ENCODE measurements at places on chromosomes 3 and 15.

DNA sequence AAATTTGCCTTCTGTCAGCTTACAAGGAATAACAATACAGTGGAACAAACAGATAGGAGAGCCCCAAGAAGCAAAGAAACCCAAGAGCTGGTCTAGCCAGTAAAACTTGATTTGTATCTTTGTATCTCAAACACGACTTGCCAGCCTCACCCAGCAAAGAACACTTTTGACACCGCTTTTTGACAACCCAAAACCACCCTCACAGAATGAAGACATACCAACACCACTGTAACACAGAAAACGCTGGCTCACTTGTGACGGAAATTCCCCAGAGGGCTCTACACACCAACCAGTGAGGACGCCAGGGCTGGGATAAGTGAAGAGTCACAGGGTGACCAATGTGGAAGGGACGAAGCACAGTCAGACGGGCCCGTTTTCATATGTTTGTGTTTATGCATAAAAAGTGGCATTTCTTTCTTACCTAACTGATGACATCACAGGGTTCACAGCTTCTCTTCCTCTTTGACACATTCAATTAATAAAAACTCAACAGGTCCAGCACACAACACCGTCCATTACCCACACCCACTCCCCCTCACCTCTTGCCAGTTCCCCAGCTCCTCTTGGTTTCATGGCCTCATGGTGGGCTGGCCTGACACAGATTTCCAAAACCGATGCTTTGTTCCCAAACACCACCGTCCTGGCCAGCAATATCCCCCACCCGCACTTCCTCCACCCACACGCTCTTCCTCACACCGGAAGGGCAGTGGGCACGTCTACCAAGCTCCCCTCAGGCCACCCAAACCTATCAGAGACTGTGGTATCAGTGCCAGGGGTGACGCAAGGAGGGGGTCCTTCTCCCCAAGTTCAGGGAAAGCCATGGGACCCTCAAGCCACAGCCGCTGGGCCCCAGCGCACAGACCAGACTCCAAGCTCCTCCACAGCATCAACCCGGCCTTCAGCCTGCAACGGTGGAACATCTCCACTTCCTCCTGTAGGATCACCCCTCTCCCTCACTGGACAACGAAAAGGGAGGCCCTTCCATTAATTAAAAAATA, 94.2 kb downstream of the ADAMTS17 start:
- no peak for DNase-seq

DNA sequence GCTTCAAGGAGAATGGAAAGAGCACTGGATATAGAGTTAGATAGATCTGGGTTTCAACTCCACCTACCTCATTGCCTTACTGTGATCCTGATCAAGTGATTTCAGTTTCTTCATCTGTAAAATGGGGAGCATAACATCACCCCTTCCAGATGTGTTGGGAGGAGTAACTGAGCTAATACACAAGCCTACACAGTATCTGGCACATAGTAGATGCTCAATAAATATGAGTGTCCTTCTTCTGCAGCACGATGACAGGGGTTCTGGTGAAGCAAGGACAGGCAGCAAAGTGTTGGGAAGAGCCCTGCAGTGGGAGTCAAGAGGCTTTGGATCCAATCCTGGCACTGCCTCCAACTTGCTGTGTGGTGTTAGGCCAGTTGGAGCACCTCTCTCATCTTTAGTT, 270.0 kb downstream of the UACA start:
- DNase-seq, result no peak

GRCh38 chr3:172701751-172702150, 9.1 kb downstream of the NCEH1 start:
- no peak for DNase-seq

DNA sequence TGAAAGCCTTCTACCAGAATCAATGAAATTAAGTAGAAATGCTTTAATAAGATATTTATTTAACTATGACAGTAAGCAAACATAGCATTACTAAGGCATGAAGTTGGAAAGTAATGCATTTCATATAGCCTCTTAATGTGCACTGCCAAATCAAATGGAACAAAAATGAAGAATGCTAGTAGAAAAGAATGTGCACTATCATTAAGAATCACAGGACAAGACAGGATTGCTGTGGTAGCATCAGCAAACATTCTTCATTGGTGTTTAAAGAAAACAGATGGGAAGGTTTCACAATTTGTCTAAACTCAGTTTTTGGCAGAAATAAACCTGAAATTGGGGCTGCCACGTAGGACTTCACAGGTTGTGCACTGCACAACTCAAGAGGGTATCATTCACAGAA, 168.9 kb downstream of the CNTN3 start:
- no peak for DNase-seq

DNA sequence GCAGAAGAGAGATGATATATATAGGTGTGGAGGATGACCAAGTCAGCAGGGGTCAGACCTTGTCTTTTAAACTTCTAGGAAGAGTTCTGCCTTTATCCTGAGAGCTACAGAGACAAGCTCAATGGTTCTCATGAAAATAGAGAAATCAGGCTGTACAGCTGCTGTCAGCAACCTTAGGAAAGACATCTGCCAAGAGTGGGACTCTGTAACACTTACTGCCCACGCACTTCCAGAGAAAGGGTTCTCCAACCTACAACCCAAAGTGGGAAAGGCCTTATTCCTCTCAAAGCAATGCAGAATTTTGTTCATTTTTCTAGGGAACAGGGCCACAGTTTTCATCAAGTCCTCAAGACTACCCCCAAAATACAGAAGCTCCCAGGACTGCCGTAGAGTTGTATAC, 138.7 kb downstream of the STT3B start:
- DNase-seq, result no peak

- no peak for DNase-seq
Measured at GRCh38 chr15:70057931-70058641, 39.6 kb downstream of the TLE3 start.

DNA sequence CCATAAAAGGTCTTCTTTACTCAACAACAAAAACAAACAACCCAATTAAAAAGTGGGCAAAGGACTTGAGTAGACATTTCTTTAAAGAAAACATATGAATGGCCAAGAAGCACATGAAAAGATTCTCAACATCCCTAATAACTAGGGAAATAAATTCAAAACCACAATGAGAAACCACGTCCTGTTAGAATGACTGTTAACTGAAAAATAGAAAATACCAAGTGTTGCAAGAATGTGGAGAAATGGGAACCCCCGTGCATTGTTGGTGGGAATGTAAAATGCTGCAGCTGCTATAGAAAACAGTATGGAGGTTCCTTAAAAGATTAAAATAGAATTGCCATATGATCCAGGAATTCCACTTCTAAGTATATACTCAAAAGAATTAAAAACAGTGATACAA, 34.8 kb downstream of the NMNAT3 start:
- no peak for DNase-seq

DNA sequence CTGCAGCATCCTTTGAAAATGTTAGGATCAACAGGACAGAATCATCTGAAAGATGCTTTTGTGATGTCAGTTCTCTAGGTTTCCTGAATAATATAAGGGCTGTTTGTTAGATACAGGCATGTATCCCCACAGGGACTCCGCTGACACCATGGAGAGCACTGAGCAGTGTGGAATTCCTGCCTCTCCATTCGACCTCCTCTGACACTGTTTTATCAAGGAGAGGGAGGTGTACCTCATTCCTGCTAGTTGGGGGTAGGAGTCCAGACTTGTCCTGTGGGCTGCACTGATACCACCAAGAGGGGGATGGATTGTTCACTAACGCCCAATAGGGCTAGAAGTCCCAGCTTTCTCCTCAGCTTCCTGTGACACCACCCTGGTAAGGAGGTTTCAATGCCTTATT, 46.6 kb downstream of the LARS2 start:
- DNase-seq, result no peak

All from smooth muscle cell of the brain vasculature (primary cell).